Cortex of kidney (tissue), 1 donor: ENCODE measurements at places on chromosomes 7 and 10.

GRCh38 chr10:123891144-123892071 is at the start of gene CPXM2:
Gene CPXM2, minus strand, starts transcription at chr10:123891807. Its CDS starts 148 bp downstream, at chr10:123891659.
- DNase-seq, result no peak

- no peak for DNase-seq
These were observed 179.3 kb downstream of the NPSR1 start for GRCh38 chr7:34837316-34837715.

- DNase-seq, result no peak
These were observed 177.9 kb downstream of the PDE1C start for GRCh38 chr7:31892099-31892829.

- no peak for DNase-seq
These were observed 1006.3 kb downstream of the SORCS1 start for GRCh38 chr10:106158241-106158640.

- DNase-seq, result no peak
These were observed 193.4 kb downstream of the CACNB2 start for GRCh38 chr10:18333621-18334020.

- no peak for DNase-seq
These were observed 60.4 kb downstream of the SEMA3A start for GRCh38 chr7:84134169-84134568.

DNA sequence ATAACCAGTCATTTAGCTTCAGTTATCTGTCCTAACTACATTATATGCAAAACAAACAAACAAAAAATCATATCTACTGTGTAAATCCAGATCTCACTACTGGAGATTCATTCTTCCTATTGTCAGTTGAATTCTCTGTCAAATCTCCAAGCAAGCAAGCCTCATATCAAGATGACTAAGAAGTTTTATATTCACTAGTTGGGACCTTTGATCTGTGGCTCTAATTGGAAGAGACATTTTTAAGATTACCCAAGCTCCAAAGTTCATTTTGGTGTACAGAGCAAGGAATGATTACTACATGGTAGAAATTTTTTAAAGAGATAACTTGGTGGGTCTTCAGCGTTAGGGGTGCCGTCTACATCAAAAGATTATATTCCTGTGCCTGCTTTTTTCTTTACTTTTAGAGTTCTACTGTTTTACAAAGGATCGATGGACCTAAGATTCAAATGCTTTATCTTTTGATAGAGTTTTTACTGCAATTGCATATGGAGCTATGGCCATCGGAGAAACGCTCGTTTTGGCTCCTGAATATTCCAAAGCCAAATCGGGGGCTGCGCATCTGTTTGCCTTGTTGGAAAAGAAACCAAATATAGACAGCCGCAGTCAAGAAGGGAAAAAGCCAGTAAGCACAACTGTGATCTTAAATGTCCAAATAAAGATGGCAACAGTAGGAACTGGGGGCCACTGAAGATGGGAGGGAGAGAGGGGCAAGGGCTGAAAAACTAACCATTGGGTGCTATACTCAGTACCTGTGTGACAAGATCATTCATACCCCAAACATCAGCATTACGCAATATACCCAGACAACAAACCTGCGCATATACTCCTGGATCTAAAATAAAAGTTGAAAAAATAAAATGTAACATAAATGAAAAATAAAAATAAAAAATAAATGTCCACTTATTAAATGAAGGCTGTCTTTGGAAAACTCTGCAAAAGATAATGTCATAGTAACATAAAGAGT is 47.9 kb downstream of the SP8 start:
- DNase-seq, result no peak
